RPMI7951 (cell line): ENCODE measurements at places on chromosomes 6 and 20. TPM values are rescaled to one million over a fixed set of nuclear protein-coding genes. Genes with fewer than 3 reads are reported as not detected.

GRCh38 chr6:151313066-151313491 lies 73.3 kb downstream of the AKAP12 start:
- DNase-seq = no peak

DNA sequence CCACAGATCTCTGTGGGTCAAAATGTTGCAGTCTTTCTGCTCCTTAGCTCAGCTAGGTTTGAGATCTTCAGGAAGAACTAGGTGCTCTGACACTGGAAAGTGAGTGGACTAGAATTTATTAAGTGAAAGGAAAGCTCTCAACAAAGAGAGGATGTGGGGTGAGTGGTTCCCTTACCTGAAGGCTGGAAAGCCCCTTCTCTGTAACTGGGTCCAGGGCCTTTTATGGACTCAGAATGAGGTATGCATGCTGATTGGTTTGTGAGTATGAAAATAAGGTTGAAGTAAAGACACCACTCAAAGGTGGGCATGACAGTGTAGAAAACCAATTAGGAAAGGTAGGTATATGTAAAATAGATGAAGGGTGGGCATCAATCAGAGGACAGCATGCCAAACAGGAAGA lies 485.5 kb downstream of the CD109 start:
- no peak for DNase-seq

GRCh38 chr6:108168501-108169463 lies 3.0 kb downstream of the NR2E1 start:
- DNase-seq = no peak

DNA sequence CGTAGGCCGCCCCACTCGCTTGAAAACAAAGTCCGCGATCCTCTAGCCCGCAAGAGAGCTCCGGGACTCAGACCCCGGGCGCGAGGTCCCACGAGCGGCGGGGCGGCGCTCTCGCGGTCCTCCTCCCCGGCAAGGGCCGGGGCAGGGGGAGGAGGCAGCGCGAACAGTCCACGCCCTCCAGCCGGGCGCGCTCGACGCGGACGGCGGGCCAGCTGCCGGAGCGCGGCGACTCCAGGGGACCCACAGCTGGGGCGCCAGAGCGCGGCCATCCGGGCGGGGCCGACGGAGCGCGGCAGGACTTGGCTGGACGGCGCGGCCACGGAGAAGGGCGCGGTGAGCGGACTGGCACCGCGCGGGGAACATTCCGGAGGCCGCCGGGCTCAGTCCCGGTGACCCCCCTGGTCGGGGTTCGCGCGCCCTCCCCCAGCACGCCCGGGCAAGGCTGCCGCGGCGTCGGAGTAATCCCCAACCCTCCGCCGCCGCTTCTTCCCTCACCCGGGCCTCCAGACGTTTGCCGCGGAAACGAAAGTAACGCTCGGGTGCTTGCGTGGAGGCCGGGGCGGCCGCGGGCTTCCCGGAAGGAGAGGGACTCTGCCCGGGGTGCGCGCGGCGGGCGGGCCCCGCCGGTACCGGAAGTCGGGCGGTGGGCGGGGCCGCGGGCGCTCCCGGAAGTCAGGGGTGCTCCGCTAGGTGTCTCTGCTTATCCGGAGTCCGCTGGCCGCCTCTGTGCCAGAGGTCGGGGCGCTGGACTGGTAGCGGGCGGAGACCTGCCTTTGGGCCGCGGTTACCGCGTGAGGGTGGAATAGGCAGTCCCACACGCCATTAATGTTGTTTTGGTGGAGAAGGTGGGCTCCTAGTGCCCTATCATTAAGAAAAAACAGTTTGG lies at the start of gene RIPK1:
Gene RIPK1, plus strand, starts transcription at position 166 of the 886 bp plus-strand sequence. CDS start 8,330 bp downstream, outside the sequence.
- DNase-seq = peak; percentile 89

DNA sequence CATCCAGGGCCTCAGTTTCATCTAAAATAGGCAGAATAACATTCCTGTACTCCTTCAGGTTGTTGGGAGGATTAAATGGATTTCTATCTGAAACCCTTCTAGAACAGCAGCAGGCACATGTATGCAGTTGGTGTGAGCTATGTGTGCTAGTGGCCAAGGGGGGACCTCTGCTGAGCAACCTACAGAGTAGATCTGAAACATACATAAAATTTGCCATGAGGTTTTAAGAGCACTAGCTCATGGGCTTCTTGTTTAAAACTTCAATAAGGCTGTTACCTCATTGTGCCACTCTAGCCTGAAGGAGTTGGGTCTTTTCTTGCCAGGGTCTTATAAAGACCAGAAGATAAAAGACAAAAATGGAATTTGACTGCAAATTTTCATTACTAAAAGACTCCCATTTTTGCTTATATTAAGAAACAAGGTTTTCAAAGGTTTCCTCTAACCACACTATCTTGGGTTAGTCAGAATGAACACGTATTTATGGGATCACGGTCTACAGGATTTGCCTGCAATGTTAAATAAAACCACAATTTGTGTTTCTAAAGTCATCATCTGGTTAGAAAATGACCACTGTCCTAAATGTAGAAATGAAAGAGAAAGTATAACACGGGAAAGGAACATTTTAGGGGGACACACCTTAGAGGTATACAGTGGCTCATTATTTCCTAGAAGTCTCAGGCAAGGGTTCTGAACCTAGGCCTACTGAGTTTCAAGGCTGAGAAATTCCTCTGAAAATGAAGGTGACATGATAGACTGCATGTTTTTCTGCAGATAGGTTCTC lies 144.9 kb upstream of the OLIG3 start:
- peak; percentile 21 for DNase-seq

DNA sequence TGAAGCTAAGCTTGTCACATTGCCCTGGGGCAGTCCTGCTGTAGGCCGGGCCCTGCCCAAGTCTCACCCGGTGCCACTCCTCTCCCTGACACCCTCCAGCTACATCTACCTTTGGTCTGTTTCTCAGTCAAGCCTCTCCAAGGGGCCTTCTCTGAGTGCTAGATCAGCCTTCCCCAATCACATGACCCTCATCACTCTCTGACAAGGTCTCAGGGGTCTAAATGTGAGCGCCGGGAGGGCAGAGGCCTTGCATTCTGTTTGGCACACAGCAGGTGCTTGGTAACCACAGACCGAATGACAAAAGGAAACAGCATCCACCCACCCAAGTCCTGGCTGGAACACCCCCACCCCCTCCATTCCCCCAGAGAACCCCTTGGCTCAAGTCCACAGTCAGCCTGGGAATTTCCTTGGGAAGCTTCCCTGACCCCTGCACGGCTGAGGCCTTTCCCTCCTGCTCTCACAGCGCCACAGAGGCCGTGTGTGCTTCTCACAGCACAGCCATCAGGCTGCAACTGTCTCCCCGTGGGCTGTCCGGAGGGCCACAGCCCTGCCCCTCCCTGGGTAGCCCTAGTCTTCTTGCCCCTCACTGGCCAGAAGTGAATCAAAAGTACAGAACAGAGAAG lies 32.9 kb downstream of the PKIG start:
- no peak for DNase-seq

DNA sequence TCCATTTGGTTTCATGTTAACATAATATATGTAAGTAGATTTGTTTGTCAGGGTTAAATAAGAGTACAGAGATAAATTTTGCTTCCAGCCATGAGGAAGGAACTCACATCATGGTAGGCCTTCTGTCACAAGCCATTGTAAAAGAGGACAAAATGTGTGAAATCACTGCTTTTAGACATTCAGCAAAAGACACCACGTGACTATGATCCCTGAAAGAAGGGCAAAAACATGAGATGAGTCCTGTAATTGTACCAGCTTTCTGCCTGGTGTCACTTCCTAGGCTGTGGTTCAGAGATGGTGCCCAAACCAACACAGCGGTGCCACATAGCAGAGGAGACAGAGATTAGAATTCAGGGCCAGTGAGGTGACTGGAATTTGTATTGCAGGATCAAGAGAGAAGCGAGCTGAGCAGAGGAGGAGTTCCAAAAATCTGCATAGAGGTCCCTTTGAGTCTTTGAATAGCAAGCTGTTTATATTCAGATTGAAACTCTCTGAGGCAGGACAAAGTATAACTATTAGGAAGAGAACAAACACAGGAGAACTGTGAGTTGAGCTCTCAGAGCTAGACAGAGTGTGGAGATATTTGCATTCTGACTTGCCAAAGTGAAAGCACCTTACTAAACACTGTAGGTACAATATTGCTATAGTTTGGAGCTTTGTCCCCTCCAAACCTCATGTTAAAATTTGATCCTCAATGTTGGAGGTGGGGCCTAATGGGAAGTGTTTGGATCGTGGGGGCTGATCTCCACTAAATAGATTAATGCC lies 52.6 kb upstream of the PDE7B start:
- DNase-seq = no peak

DNA sequence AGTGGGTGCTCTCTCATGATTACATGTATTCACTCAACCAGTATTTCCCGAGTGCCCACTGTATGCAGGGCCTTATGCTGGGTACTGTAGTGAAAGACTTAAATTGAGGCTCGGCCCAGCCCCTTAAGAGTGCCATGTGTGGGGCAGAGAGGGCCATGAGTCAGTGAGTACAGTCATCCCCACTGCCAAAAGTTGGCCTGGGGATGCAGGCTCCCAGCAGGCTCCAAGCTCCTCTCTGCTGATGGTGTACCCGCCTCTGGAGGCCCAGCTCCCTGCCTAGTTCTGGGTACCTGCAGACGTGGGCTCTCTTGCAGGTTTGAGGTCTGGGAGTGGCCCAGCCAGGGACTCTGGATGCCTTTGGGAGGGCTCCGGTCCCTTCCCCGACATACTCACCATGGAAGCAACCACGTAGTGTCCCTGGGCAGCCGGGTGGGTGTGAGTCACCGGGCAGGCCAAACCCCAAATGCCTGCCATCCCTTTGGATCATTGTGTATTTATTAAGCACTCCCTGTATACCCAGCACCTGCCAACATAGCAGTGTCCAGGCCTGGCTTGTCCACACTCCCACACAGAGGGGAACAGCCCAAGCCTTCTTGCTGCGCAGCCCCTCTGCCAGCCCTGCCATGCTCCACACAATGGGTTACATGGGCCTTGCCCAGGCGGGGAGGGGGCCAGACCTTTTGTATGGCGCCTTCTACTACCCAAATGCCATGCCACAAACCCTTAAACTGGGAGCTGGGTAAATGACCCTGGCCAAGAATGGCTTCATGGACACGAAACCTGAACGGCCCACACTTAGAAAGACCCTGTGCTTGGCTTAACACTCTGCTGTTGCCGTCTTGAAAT lies 153.6 kb downstream of the VEGFA start:
- peak; percentile 87 for DNase-seq

The HSD17B8 gene
- 3.2 and 3.4 TPM in 2 replicates for total RNA-seq

The PNPLA1 gene
- total RNA-seq = not detected in 2 replicates

The FBXL4 gene
- total RNA-seq = 17.4 and 19.6 TPM in 2 replicates

The SLC25A27 gene
- total RNA-seq = 1.8 and 2.6 TPM in 2 replicates

The OSER1 gene
- 81.6 and 89.0 TPM in 2 replicates for total RNA-seq
